ENCODE measurements at places on chromosomes 6 and 20.

GRCh38 chr6:82984720-82985119, 80.9 kb downstream of the UBE3D start:
- DNase-seq: no peak

- no peak for DNase-seq
Observed at GRCh38 chr6:15363523-15364400, 117.9 kb downstream of the JARID2 start.

- no peak for DNase-seq
Observed at GRCh38 chr6:149942461-149942829, 631 bp downstream of the ULBP2 start.

DNA sequence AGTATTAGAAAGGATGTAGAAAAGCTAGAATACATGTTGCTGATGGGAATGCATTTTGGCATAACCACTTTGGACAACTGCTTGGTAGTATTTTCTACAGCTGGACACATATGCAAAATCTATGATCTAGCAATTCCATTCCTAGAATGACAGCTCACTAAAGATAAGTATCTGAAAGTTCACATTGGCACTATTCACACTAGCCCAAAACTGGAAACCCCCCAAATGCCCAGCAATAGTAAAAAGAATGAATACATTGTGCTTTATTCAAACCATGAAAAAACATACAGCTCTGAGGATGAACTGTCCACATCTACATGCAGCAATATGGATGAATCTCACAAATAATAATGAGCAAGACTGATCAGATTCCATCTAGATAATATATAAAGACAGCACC, 79.0 kb downstream of the PPP1R3G start:
- no peak for DNase-seq

DNA sequence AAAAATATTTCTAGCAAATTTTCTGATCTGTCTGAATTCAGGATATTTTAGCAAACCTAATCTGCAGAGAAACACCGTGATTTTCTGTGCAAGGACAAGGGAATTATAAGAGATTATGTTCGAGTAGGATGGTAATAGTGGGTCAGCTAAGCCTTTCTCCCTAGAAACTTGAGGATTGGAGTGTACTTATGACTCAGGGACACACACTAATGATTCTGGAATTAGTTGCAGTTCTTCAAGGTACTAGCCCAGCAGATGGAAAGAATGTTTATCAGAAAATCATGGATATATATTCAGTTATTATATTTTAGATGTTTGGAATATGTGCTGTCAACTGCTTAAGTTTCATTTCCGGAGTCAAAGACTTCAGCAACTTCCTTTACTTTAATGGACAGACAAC, 177.1 kb upstream of the MAP3K7 start:
- DNase-seq: no peak

- no peak for DNase-seq
Observed at GRCh38 chr6:40904583-40905194, 134.3 kb downstream of the UNC5CL start.

DNA sequence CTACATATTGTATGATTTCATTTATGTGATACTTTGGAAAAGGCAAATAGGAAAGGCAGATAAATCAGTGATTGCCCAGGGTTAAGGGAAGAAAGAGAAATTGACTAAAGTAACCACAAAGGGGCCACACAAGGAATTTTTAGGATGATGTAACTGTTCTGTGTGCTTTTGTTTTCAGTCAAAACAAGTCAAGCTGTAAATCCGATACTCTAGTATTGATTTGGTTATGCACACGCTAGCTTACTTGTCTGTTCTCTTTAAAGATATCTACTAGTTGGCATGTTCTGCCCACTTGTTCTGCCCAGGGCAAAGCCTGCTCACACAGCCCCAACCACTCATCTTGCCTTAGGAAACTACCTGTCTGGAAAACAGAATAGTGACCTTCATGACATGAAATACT, 6.4 kb downstream of the FBXL4 start:
- DNase-seq: no peak

- no peak for DNase-seq
Observed at GRCh38 chr6:20791944-20792343, 257.7 kb downstream of the CDKAL1 start.

DNA sequence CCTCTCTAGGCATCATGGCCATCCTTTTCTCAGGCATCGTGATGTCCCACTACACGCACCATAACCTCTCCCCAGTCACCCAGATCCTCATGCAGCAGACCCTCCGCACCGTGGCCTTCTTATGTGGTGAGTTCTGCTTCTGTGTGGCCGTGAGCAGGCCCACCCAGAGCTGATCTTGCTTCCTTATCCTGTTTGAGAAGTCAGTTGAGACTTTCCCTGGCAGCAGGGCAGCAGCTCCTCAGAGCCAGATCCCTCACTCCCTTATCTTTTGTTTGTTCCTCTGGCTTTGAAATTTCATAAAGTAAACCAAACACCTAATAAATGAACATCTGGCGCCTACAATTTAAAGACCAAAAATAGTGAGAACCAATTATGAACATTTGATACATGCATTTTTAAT, 40.6 kb downstream of the SPATA2 start:
- DNase-seq: no peak

- DNase-seq: peak; percentile 72
Observed at GRCh38 chr6:2841264-2842138, at the start of gene SERPINB1. SERPINB1 (minus strand) TSS chr6:2841863; CDS start chr6:2840586, 1,277 bp downstream.

GRCh38 chr6:107697682-107698081, 126.4 kb downstream of the SCML4 start:
- DNase-seq: no peak

GRCh38 chr6:142738731-142739130, 206.2 kb downstream of the HIVEP2 start:
- DNase-seq: no peak

- no peak for DNase-seq
Observed at GRCh38 chr6:72420409-72420808, 201.5 kb upstream of the KCNQ5 start.

DNA sequence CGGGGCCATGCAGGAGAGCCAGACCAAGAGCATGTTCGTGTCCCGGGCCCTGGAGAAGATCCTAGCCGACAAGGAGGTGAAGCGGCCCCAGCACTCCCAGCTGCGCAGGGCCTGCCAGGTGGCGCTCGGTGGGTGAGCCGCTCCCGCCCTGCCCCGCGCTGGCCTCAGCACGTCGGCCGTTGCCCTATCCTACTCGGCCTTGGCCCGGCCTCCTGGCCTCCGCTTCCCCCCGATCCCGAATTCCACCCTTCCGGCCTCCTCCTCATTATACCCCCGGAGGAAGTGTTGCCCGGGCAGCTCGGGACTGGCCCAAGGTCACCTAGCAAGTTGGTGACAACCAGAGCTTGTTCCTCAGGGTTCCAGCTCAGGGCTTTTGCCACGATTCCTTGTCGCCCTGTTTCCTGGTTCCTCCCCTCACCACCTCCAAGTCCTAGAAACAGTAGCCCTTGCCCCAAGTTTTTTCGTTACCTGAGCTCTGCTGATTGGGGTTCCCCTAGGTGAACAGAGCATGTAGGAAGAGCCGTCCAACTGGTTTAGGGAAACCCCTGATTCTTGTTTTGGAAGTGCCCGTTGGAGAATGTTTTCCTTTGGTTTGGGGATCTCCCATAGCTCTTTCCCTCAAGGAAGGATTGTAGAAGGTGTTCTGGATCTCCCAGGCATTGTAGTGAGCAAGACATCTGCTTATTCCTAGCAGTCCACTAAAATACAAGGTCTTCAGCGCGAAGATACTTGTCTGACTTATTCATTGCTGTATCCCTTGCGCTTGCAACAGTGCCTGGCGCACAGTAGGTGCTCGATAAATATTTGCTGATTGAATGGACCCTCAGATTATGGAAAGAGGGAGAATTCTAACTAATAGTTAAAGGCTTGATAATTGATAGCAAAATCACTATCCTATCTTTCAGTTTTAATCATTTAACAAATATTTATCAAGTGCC, 641 bp downstream of the ARFGEF2 start:
- DNase-seq: peak; percentile 65

DNA sequence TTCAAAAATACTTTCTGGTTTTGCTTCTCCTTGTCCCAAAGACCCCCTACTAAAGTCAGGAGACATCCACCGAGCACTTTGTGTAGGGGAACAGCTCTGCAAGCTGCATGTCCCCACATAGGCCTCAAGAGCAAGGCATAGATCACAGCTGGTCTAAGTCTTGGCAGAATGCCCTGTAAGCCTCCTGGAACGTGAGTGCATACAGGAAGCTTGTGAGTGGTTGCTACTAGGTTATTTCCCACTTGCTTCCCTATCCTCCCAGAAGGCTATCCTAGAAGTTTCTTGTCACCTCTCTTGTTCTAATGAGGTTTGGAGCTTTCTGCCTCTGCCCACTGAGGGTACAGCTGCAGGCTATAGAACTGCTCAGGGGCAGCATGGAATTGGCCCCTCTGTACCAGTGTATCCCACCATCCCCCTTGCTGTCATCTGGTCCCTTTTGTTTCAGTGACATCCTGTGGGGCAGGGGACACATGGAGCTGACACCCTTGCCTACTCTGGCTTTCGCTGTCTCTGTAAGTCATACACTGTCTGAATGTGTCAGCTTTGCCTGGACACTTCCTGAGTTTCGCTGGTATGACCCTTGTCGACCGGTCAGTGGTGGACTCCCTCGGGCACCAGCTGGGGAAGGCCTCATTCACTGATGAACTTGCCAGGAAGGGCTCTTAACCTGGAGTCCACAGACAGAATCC, 35.6 kb upstream of the KCNK16 start:
- DNase-seq: no peak

DNA sequence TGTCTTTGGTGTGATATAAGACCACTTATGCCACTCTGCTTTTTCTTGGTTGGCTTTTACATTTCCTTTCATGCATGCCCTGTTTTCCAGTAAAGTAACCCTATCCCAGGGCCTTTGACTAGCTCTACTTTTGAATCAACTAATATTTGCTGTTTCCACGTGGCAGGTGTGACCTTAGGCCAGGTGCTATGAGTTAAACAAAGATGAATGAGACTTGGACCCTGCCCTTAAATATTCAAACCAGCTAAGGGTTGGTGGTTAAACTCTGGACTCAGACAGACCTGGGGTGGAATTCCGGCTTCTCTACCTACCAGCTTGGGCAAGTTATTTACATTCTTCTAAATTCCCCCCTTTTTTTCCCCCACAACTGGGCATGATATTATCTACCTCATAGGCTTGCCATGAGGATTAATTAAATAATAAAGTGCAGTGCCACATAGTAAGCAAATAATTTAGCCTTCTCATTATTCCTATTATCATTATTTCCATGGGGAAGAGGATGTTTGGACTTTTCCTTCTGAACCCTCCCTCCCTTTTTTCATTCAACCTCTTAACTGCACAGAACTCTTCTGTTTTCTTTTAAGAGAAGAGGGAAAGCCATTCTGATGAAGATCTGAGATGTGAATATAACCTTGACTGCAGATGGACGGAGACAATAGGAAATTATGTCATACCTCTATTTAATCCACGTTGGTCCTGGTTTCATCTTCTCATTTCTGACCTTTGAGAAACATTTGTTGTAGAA, 143.6 kb upstream of the TNFAIP3 start:
- DNase-seq: no peak

GRCh38 chr20:23448167-23448566, 4.5 kb downstream of the CST11 start:
- no peak for DNase-seq

- no peak for DNase-seq
Observed at GRCh38 chr6:5276581-5276980, 15.3 kb downstream of the FARS2 start.

GRCh38 chr6:56906752-56907151, 48.2 kb upstream of the BEND6 start:
- DNase-seq: no peak

GRCh38 chr6:26290941-26291340, 74.1 kb upstream of the BTN3A2 start:
- DNase-seq: no peak

GRCh38 chr6:144662812-144663365, 377.8 kb downstream of the UTRN start:
- no peak for DNase-seq

Data from hematopoietic multipotent progenitor cell treated with erythropoietin and hydrocortisone succinate and interleukin-3 and kit ligand, for 17 days (in vitro differentiated cells).